ENCODE measurements at places on chromosomes 13 and 19. TPM values are rescaled to one million over a fixed set of nuclear protein-coding genes. Genes with fewer than 3 reads are reported as not detected.

- DNase-seq = peak; percentile 87
Observed at GRCh38 chr13:83881917-83882605, at the start of gene SLITRK1. SLITRK1 (minus strand) TSS chr13:83882474; CDS start chr13:83881507, 967 bp downstream.

- no peak for DNase-seq
Observed at GRCh38 chr19:13958043-13958442, 5.7 kb downstream of the DCAF15 start.

DNA sequence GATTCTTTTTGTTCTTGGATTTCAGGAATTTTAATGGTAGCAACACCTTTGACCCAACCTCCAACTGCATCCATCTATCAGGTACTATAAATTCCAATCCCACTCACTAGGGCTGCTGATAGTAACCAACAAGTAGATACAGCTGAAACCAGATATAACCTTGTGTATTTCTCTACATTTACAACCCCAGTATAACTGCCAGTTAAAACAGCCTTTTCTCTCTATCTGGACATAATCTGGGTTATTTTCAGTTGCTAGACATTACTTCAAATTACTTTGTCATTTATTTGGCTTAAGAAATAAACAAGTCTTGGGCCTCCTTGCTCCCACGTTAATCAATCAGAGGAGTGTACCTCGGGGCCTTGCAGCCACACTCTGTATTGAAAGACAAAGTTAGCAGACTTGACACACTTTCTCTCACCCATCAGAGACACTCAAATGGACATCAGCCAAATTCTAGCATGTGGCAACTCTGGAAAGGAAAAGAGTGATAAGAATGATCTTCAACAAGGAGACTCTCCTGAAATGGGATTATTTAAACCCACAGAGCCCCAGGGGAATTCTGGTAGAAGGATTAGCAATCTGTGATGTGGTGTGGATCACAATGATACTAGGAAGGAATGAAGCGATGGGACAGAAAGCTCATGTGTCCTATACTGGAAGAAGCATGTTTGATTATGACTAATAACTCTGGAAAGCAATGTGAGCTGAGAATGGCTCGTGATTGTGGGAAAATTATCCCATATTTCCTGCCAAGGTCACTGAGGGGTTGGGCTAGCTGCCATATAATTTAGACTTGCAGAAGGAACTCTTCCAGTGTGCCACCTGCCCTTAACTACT lies 157.5 kb downstream of the FLT1 start:
- no peak for DNase-seq

- DNase-seq = no peak
Observed at GRCh38 chr19:45168767-45169351, 8.1 kb upstream of the NKPD1 start.

DNA sequence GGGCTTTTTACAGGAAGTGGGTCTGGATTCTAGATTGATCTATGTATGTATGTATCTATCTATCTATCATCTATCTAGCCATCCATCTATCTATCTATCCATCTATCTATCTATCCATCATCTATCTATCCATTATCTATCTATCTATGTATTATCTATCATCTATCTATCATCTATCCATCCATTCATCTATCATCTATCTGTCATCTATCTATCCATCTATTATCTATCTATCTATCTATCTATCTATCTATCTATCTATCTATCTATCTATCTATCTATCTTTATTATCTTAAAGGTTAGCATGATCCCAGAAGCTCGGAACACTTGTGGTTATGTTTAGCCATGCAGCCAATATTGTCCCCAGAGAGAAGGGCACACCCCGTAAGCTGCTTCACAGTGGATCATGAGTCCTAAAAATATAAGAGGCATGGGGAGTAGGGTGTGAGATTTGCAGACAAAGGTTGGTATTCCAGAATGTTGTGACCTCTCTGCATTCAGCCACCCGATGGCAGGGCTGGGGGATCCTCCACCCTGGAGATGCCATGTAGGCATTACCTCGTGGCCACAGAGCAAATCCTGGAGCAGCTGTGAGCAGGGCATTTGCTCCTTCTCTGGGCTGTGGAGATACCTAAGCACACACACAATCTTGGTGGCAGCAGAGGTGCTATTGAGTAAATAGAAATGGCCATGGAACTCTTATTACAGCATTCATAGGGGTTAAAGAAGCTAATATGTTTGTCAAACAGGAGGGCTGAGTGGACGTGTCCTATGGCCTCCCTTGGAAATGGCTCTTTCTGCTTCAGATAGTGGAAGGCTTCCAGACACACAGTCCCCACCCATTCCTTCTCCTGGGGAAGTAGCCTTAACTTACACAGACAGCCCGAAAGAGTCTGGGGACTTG lies 310.0 kb upstream of the TSHZ3 start:
- DNase-seq = no peak

DNA sequence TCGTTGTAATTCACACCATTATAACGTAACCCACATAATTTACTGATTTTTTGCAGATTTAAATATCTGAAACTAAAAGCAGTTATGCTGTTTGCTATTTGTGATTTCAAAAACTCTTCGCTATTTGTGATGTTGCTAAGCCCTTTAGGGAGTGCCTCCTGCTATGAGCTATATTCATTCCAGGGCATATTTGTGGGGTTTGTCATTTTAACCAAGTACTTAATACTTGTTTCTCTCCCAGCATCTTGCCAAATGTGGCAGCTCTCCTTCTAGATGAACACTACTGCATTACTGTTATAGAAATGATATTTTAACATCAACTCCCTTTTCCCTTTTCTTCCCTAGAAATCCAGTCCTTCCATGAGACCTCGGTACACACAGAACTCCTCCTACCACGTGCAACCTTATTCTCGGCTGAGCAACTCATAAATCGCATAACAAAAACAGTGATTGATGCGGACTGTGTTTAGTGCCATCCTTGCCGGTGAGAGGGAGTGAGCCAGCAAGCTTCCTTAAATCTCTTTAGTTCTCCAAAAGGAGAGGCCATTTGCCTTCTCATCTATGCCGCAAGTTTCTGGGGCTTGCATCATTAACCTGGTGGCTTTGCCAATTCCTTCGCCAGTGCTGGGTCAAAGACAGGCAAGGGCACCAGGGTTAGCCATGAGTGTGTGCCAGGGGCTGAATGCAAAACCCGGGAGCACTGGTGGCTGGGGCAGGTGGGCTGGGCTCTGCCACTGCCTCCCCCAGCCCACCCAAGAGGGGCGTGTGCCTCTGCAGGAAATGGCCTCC lies 33.4 kb downstream of the RFX2 start:
- no peak for DNase-seq

DNA sequence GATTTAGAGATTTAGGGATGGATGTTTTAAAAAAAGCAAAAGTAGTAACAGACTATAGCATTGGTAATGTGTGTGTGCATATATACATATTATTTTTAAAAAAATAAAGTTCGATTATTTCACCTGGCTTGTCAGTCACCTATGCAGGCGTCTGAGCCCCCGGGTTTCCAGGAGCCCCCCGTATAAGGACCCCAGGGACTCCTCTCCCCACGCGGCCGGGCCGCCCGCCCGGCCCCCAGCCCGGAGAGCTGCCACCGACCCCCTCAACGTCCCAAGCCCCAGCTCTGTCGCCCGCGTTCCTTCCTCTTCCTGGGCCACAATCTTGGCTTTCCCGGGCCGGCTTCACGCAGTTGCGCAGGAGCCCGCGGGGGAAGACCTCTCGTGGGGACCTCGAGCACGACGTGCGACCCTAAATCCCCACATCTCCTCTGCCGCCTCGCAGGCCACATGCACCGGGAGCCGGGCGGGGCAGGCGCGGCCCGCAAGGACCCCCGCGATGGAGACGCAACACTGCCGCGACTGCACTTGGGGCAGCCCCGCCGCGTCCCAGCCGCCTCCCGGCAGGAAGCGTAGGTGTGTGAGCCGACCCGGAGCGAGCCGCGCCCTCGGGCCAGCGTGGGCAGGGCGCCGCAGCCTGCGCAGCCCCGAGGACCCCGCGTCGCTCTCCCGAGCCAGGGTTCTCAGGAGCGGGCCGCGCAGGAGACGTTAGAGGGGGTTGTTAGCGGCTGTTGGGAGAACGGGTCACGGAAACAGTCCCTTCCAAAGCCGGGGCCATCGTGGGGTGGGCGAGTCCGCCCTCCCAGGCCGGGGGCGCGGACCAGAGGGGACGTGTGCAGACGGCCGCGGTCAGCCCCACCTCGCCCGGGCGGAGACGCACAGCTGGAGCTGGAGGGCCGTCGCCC lies 840 bp upstream of the CCNA1 start:
- peak; percentile 15 for DNase-seq

DNA sequence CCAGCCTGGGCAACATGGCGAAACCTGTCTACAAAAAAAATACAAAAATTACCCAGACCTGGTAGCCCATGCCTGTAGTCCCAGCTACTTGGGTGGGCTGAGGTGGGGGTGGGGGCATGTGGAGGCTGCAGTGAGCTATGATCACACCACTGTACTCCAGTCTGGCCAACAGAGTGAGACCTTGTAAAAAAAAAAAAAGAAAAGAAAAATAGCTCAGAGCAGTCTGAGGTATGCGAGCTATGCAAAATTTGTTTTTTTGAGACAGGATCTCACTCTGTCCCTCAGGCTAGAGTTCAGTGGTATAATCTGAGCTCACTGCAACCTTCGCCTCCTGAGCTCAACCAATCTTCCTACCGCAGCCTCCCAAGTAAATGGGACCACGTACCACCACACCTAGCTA lies 7.1 kb upstream of the TOMM40 start:
- DNase-seq = no peak

DNA sequence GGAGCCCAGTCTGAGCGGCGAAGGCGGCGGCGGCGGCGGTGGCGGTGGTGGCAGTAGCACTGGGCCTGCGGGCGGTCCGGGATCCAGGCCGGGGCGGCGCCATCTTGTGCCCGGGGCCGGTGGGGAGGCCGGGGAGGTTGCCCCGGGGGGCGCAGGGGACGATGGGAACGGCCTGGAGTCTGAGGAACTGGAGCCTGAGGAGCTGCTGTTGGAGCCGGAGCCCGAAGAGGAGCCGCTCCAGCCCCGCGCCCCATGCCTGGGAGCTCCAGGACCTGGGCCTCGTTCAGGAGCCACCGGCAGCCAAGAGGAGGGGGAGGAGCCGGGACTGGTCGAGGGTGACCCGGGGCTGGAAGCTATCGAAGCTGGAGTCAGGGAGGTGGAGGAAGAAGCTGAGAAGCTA lies 11.6 kb downstream of the ZNF28 start:
- no peak for DNase-seq

DNA sequence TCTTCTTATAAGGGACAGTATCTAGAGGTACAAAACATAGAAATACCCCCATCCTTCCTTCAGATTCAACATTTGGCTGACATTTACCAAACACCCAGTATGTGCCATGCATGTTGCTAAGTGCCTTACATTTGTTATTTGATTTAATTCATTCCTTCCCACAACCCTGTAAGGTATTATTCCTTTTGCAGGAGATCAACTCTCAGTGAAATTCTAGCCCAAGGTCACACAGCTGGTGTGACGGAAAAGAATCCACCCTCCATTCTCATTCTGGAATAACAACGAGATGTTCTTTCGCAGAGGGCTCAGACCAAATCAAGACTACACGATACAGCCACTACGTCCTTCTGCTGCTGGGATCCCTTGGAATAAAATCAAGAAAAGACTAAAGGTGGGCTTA lies 67.8 kb downstream of the C13orf42 start:
- DNase-seq = no peak

DNA sequence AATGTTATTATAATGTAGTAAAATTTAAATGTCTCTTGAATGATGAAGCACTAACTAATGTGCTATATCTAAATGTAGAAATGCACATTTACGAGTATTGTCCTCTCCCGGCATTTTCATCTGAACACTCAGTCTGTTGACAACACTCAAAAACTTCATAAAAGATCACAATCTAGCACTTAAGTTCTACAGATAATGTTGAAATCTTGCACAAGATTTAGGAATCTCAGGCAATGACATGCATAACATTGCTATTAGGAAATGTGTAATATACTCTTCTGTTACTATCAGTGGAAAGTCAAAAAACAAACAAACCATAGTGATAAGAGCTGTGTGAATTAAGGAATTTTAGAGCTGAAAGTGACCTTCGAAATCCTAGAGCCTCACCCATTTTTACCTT lies 37.5 kb upstream of the XPO4 start:
- DNase-seq = peak; percentile 34

GRCh38 chr13:23668562-23668961 lies 98.3 kb downstream of the TNFRSF19 start:
- no peak for DNase-seq

DNA sequence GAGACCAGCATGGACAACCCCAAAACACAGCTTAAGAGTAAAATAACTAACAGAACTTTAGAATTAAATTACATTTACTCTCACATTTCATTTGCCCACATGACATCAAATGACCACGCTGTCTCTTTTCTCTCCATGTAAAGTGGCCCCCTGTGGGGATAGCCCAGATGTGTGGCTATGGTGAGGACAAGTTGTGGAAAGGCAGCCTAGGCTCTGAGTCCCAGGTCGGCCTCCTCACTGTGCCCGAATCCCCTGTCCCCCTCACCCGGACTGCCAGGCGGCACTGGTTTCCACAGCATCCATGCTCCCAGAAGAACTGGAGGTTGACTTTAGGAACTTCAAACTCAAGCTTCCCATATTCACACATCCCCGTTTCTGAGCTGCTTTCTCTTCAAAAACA lies 111.8 kb upstream of the UQCRFS1 start:
- DNase-seq = no peak

DNA sequence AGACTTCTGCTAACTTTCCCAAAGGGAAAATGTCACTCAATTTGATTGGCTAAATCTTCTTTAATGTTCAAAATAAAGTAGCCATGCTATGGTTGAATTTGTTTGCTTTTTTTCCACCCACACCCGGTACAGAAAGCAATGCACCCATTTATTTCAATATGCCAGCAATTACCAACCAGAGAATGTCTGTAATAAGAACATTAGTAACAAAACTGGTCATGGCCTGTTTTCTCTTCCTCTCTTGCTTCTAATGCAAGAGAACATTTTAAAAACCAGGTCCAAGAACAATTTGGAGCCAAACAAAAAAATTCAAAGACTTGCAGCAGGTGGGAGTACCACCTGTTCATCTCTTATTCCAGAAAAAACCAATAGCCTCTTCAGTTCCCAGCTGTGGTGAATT lies 1108.8 kb upstream of the PCDH20 start:
- no peak for DNase-seq

DNA sequence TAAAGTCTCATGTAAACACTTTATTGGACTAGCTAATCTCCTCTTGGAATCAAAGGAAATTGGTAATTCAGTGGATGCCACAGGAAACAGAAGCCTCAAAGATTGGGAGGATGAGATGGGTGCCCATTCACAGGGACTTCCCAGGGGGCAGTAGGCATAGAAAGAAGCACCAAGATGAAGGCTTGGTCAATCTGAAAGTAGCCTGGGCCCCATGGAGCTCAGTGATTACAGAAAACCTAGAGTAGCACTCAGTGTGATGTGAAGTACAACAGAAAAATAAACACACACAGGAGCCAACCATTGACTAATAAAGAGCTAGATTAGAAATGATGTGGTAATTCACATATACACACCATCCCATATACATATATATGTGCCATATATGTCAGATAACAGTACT lies 560.6 kb downstream of the TBC1D4 start:
- DNase-seq = no peak

Gene ZNF708
- 6.2 TPM for polyA plus RNA-seq

Gene HIPK4
- polyA plus RNA-seq = 0.22 TPM

Gene PRRG2
- 9.0 TPM for polyA plus RNA-seq

Gene APOC1
- 153 TPM for polyA plus RNA-seq

Gene KLK3
- polyA plus RNA-seq = not detected

Gene PEX11G
- 4.7 TPM for polyA plus RNA-seq

Gene ICAM4
- 4.6 TPM for polyA plus RNA-seq

All from lung (tissue), 17 donors.